Esophagus squamous epithelium (tissue), 5 donors: ENCODE measurements at places on chromosomes 5 and 9.

- DNase-seq = no peak
Measured at GRCh38 chr5:179605026-179605833, 18.2 kb downstream of the HNRNPH1 start.

- DNase-seq = no peak
Measured at GRCh38 chr5:38135486-38136039, 122.8 kb upstream of the EGFLAM start.

GRCh38 chr5:135814316-135814715, 20.1 kb upstream of the SLC25A48 start:
- no peak for DNase-seq

GRCh38 chr5:1542781-1543180, 19.0 kb upstream of the LPCAT1 start:
- no peak for DNase-seq

DNA sequence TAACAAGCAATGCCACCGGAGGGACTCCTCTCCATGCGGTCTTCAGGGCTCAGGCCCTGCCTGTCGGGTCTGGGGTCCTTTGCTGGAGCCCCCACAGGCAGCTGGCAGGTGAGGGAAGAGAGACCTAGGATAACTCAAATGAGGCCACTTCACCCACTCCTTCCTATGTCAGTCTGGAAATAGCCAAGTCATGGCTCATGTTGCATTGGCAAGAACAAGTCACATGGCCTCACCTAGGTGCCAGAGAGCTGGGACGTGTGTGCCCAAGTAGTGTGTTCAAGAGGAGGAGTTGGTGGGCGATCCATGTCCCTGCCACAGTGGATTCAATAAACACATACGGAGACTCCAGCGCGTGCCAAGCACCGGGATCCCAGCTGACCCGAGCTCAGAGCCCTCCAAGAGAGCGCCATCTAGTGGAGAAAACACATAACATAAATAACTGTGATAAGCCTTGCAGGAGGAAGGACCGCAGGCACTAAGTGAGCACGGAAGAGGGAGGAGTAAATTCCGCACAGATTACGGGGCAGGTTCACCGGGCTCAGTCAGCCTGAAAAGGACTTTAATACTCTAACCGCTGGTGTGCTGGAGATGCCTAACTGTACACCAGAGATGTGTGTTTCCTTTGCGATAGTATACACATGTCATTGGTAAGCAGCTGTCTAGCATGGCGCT, 580.8 kb downstream of the CCDC171 start:
- DNase-seq = no peak

- no peak for DNase-seq
Measured at GRCh38 chr5:114988096-114988495, 181.6 kb downstream of the TRIM36 start.

- DNase-seq = no peak
Measured at GRCh38 chr9:113999256-114000062, 78.6 kb downstream of the AMBP start.

DNA sequence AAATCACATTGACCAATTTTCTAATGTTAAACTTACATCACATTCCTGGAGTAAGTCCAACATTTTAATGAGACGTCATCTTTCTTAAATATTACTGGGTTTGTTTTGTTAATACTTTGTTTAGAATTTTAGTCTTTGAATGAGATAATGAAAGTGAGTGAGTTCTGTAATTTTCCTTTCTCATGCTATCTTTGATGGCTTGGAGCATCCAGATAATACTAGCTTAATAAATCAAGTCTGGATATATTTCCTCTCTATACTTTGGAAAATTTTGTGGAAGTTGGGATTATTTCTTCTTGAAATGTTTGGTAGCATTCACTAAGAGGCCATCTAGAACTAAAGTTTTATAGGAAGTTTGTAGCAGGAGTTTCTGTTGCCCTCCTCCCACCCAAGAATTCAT, 90.8 kb upstream of the IL7R start:
- DNase-seq = no peak
